ENCODE measurements at places on chromosomes 2 and 18.

DNA sequence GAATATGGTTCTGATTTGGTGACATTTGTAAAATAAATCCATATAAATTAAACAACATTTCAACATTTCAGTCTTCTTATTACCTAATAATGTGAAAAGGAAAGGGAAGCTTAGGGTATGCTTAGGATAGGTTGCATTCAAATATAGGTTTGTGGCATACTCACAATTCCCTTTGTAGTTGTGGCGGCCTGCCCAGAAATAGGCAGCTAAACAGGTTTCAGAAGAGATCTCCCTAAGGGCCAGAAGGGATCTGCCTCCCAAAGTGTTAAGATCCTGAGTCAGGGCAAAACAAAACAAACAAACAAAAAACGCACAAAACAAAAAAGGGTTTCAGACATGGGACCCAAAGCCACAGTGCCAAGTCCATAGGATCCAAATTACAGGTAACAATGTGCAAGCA is 41.4 kb upstream of the TCF7L1 start:
- H3K27me3 ChIP-seq: peaks cover 10% of the 10 kb centered on the region
- no peak overlapping the region for H3K27ac ChIP-seq
- no peak for DNase-seq
- no peaks in the 10 kb centered on the region for H3K36me3 ChIP-seq
- H3K4me1 ChIP-seq: no peaks in the 10 kb centered on the region
- no peak overlapping the region for H3K4me3 ChIP-seq

GRCh38 chr2:25041307-25041927 is 459 bp upstream of the EFR3B start:
- peak; percentile 84 for DNase-seq
- H3K27me3 ChIP-seq: peaks cover 34% of the 10 kb centered on the region
- H3K27ac ChIP-seq: no peak overlapping the region
- peak overlapping the region; percentile 61 for H3K4me3 ChIP-seq
- peaks cover 24% of the 10 kb centered on the region for H3K4me1 ChIP-seq

GRCh38 chr2:139805441-139805840 is 1025.3 kb upstream of the NXPH2 start:
- H3K36me3 ChIP-seq: no peaks in the 10 kb centered on the region
- DNase-seq: no peak
- H3K4me3 ChIP-seq: no peak overlapping the region
- no peaks in the 10 kb centered on the region for H3K27me3 ChIP-seq

DNA sequence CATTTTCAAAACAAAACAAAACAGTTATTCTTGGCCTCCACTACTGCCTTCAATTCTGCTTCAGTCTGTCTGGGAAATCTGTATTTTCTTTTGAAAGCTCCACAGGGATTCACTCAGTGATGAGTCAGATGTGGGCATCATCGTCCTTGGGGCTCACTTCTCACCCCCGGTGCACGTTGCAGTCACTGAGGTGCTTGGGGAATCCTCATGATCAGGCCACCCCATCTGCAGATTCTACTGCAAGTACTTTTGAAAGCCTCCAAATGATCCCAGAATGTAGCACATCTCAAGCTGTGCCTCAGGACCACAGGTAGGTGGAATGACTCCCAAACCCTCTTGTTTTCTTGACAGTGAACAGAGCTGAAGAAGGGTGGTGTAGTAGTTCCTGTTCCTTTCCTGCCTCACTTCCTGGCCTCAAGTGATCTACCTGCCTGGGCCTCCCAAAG is 34.3 kb downstream of the LPIN2 start:
- no peaks in the 10 kb centered on the region for H3K36me3 ChIP-seq
- no peak for DNase-seq
- H3K27me3 ChIP-seq: no peaks in the 10 kb centered on the region
- H3K27ac ChIP-seq: peak overlapping the region; percentile 50
- no peak overlapping the region for H3K4me3 ChIP-seq
- peaks cover 52% of the 10 kb centered on the region for H3K4me1 ChIP-seq

- peaks cover 21% of the 10 kb centered on the region for H3K4me1 ChIP-seq
- no peak for DNase-seq
- H3K36me3 ChIP-seq: no peaks in the 10 kb centered on the region
- H3K27me3 ChIP-seq: no peaks in the 10 kb centered on the region
- no peak overlapping the region for H3K27ac ChIP-seq
- no peak overlapping the region for H3K4me3 ChIP-seq
Observed at GRCh38 chr2:150783896-150784295, 296.4 kb upstream of the RND3 start.

DNA sequence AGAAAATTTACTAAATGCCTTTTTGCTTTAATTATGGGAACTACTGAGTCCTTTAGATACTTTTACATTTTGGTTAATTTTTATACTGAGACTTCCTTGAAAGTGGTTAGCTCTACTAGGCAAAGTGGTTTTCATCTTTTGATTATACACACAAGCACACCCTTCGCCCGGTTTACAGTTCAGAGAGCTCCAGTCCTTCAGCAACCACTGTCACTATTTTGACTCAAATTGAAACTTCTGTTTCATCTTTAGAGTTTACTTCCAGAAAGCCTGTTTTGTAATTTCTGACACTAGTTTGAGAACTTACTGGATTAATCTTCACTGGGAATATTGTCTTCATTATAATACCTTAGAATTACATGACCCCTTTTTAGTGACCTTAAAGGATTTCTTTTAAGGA is 140.3 kb upstream of the FOSL2 start:
- H3K27ac ChIP-seq: no peak overlapping the region
- H3K4me1 ChIP-seq: peaks cover 2% of the 10 kb centered on the region
- no peak overlapping the region for H3K4me3 ChIP-seq
- H3K27me3 ChIP-seq: no peaks in the 10 kb centered on the region
- no peak for DNase-seq

GRCh38 chr2:38966006-38966405 is 76.3 kb downstream of the ARHGEF33 start:
- no peak overlapping the region for H3K27ac ChIP-seq
- H3K4me1 ChIP-seq: no peaks in the 10 kb centered on the region
- H3K27me3 ChIP-seq: no peaks in the 10 kb centered on the region
- no peak for DNase-seq
- no peak overlapping the region for H3K4me3 ChIP-seq

DNA sequence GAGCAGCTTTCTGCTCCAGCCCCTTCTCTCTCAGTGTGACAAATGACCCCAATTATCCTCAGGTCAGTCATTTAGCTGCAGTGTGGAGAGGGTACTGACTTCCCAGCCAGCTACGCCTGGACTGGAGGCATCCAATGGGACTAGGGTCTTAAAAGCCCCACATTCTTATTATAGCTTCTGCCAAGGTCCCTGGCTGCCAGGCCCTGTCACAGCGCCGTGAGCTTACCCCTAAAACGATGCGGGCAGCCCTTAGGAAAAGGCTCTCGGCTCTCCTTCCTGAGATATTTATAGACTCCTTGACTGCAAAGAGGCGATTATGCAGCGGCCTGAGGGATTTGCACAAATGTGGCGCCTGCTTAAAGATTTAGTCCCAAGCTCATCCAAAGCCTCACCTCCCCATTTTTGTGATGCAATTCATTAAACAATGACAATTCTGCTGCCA is 69.2 kb upstream of the EDAR start:
- no peaks in the 10 kb centered on the region for H3K36me3 ChIP-seq
- DNase-seq: no peak
- no peak overlapping the region for H3K27ac ChIP-seq
- peaks cover 3% of the 10 kb centered on the region for H3K4me1 ChIP-seq
- no peak overlapping the region for H3K4me3 ChIP-seq

Data from suprapubic skin (tissue), 4 donors.